Activated T-helper 2 cell treated with anti-CD3 and anti-CD28 coated beads, Interferon-gamma antibody, Interleukin-2, Interleukin-4, amounts not matched to agents 10 μg/mL and 5 μg/mL and 100 μg/mL, durations not matched to agents 14 hours and 24 hours and 36 hours (primary cell): ENCODE measurements at places on chromosomes 1 and 21. TPM values are rescaled to one million over a fixed set of nuclear protein-coding genes. Genes with fewer than 3 reads are reported as not detected.

AKIRIN1 gene
- 68.6 and 69.7 TPM in 2 replicates for total RNA-seq

GRCh38 chr1:153790966-153791647 lies 15.9 kb downstream of the SLC27A3 start:
- H3K27me3 ChIP-seq = no peaks in the 10 kb centered on the region
- H3K36me3 ChIP-seq = no peaks in the 10 kb centered on the region
- peak overlapping the region; percentile 52 for H3K4me3 ChIP-seq
- peak; percentile 24 for DNase-seq
- H3K27ac ChIP-seq = peak overlapping the region; percentile 93

- H3K27ac ChIP-seq = no peak overlapping the region
- H3K36me3 ChIP-seq = no peaks in the 10 kb centered on the region
- DNase-seq = no peak
- peaks cover 37% of the 10 kb centered on the region for H3K27me3 ChIP-seq
Observed at GRCh38 chr1:921011-921837, 2.5 kb upstream of the SAMD11 start.

INSRR gene
- total RNA-seq = 1.1 and 1.4 TPM in 2 replicates

DNA sequence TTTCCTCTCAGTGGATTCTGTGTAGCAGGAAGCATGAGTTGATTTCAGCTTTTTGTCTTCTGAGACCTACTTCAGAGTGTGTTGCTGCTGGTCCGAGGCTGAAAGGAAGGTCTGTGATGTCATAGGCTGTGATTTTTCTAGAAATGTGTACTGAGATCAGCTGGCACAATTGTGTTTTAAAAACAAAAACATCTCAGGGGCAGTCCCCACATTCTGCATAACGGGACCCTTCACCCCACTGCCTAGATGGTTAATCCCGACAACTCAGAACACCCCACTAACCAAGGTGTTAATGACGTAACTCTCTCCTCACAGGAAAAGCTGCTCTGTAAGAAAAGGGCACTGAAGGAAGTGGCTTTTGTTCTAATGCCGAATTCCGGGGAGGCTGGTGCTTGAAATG lies 59.8 kb upstream of the PPP2R5A start:
- H3K27ac ChIP-seq = peak overlapping the region; percentile 75
- H3K36me3 ChIP-seq = no peaks in the 10 kb centered on the region
- H3K4me3 ChIP-seq = no peak overlapping the region
- peaks cover 3% of the 10 kb centered on the region for H3K27me3 ChIP-seq
- DNase-seq = no peak
- H3K4me1 ChIP-seq = peaks cover 29% of the 10 kb centered on the region

DNA sequence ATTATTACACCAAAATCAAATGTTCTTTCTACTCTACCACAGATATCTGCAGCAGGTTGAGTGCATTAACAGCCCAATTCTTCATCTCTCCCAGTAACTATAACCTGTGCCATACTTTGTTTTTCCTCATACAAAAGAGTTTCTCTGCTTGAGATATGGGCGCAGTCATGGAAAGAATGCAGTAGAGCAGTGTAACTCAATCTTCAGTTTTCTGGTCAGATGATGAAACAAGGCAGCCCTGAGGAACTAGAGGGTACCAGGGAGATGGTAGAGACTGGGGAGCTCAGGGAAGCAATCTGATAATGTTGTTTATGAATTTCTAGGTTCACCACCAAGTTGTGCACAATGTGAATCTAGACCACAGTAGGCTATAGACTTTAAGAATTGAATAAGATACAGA lies 39.6 kb downstream of the ASPM start:
- no peaks in the 10 kb centered on the region for H3K27me3 ChIP-seq
- H3K4me3 ChIP-seq = no peak overlapping the region
- H3K36me3 ChIP-seq = peaks cover 97% of the 10 kb centered on the region
- H3K4me1 ChIP-seq = peaks cover 30% of the 10 kb centered on the region
- no peak overlapping the region for H3K27ac ChIP-seq
